ENCODE measurements at places on chromosomes 2 and 18. TPM values are rescaled to one million over a fixed set of nuclear protein-coding genes. Genes with fewer than 3 reads are reported as not detected.

Gene LYPD6B
- 17.5 TPM for total RNA-seq

Gene GCG
- total RNA-seq = not detected

Gene FAM237A
- total RNA-seq = not detected

Gene DES
- 4,594 TPM for total RNA-seq

Measured in stomach (tissue), 19 donors.